IMR-90 (cell line): ENCODE measurements at places on chromosomes 16 and 17. TPM values are rescaled to one million over a fixed set of nuclear protein-coding genes. Genes with fewer than 3 reads are reported as not detected.

ARL5C gene
- total RNA-seq: not detected in 2 replicates

NUPR1 gene
- total RNA-seq: 5.8 and 10.2 TPM in 2 replicates

KRTAP1-5 gene
- total RNA-seq: 33.1 and 34.8 TPM in 2 replicates

DPEP3 gene
- total RNA-seq: not detected in 2 replicates

EVPLL gene
- not detected in 2 replicates for total RNA-seq

TMEM100 gene
- total RNA-seq: 0.28 and 0.36 TPM in 2 replicates

GNG13 gene
- not detected in 2 replicates for total RNA-seq

GLG1 gene
- 90.0 and 91.0 TPM in 2 replicates for total RNA-seq

HAP1 gene
- total RNA-seq: under 0.01 TPM in 1 of 2 replicates, not detected in the other

PPY gene
- not detected in 2 replicates for total RNA-seq

RAC3 gene
- total RNA-seq: 5.7 and 7.2 TPM in 2 replicates

SYT17 gene
- total RNA-seq: not detected in 2 replicates

METTL2A gene
- 24.6 and 28.9 TPM in 2 replicates for total RNA-seq

SPN gene
- total RNA-seq: not detected in 2 replicates

ATAD5 gene
- 1.3 and 2.8 TPM in 2 replicates for total RNA-seq

TBC1D3K gene
- not detected in 2 replicates for total RNA-seq

PRSS27 gene
- total RNA-seq: under 0.01 TPM in 2 replicates

MAPK7 gene
- 6.4 and 9.7 TPM in 2 replicates for total RNA-seq

NPIPB6 gene
- 0.18 and 0.56 TPM in 2 replicates for total RNA-seq

SLC12A3 gene
- not detected in 2 replicates for total RNA-seq

IL4R gene
- total RNA-seq: 6.3 and 8.3 TPM in 2 replicates

MYO18A gene
- total RNA-seq: 39.1 and 40.0 TPM in 2 replicates

CFAP52 gene
- total RNA-seq: not detected in 2 replicates

BAIAP2 gene
- total RNA-seq: 18.3 and 22.8 TPM in 2 replicates

EFCAB5 gene
- total RNA-seq: under 0.01 TPM in 1 of 2 replicates, not detected in the other

CNTNAP4 gene
- not detected in 2 replicates for total RNA-seq

CDH3 gene
- total RNA-seq: not detected in 2 replicates

GPR142 gene
- not detected in 2 replicates for total RNA-seq

KDM6B gene
- 0.72 and 1.1 TPM in 2 replicates for total RNA-seq

TNS4 gene
- 0.28 TPM in 1 of 2 replicates, not detected in the other for total RNA-seq

TEPSIN gene
- total RNA-seq: 3.2 and 3.3 TPM in 2 replicates

RNF227 gene
- 1.3 and 1.4 TPM in 2 replicates for total RNA-seq

ACSM2A gene
- total RNA-seq: not detected in 2 replicates

SLC52A1 gene
- total RNA-seq: not detected in 2 replicates

SPNS1 gene
- total RNA-seq: 4.7 and 6.9 TPM in 2 replicates

TNP2 gene
- not detected in 2 replicates for total RNA-seq

FBXW10B gene
- total RNA-seq: under 0.01 and 0.28 TPM in 2 replicates

PRKCB gene
- total RNA-seq: under 0.01 TPM in 1 of 2 replicates, not detected in the other

KRTAP16-1 gene
- not detected in 2 replicates for total RNA-seq

CLEC16A gene
- 16.5 and 18.3 TPM in 2 replicates for total RNA-seq

ZNF646 gene
- 6.8 and 6.9 TPM in 2 replicates for total RNA-seq

KRT27 gene
- not detected in 2 replicates for total RNA-seq
